ENCODE measurements at places on chromosomes 11 and 22. TPM values are rescaled to one million over a fixed set of nuclear protein-coding genes. Genes with fewer than 3 reads are reported as not detected.

BTG4 gene
- total RNA-seq = not detected

DKK3 gene
- total RNA-seq = 67.3 TPM

LRRC32 gene
- total RNA-seq = 0.46 TPM

SMCO4 gene
- 76.2 TPM for total RNA-seq

APOBEC3G gene
- total RNA-seq = 14.7 TPM

PRODH gene
- 7.0 TPM for total RNA-seq

RAB36 gene
- total RNA-seq = 10.9 TPM

UPB1 gene
- total RNA-seq = not detected

TNNT3 gene
- total RNA-seq = not detected

CFAP300 gene
- total RNA-seq = 5.2 TPM

ARFIP2 gene
- total RNA-seq = 30.5 TPM

GRCh38 chr11:67345920-67346819, 7.2 kb downstream of the POLD4 start:
- peak; percentile 81 for DNase-seq

DNA sequence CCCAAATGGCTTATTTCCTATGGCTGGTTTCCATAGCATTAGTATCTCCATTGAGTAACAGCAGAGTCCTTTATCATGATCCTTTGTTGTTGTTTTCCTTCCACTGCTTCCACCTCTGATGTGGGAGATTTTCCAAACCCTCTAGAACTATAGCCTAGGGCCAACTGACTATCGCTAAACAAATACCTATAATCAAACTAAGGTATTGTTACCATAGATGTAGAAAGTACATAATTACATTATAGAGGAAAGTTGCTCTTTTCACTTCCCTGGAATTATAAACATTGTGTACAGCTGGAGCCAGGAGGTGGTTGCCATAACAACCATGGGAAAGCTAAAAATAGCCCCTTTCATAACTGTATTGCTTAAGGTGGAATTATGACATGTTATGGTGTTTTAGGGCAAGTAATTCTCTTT, 47.0 kb upstream of the ALKBH3 start:
- DNase-seq = no peak

GRCh38 chr11:81744336-81745116, 989.1 kb downstream of the FAM181B start:
- DNase-seq = no peak

DNA sequence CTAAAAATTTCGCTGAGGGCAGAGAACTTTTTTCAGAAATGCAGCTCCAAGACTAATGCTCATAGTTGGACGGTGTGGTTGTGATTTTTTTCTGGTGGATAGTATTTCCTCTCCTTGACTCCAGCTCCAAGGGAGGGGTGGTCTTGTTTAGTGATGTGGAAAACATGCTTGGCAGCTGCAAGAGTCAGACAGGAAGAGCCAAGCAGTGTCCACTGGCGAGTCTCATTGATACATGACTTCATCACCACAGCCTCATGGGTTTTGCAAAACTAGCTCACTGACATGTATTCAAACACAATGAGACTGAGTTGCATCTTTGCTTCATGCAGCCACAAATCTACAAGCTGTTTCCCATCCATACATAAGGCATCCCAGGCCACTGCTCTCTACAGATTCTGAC, 7.3 kb upstream of the KCNJ1 start:
- no peak for DNase-seq

GRCh38 chr22:42834177-42834949, 22.7 kb downstream of the ARFGAP3 start:
- DNase-seq = no peak

- no peak for DNase-seq
Observed at GRCh38 chr22:27857443-27857842, 55.9 kb upstream of the MN1 start.

GRCh38 chr11:109522116-109522755, 100.2 kb downstream of the C11orf87 start:
- no peak for DNase-seq

GRCh38 chr11:116707161-116707629, 65.6 kb downstream of the BUD13 start:
- no peak for DNase-seq

GRCh38 chr22:27919942-27920755, 1.1 kb upstream of the PITPNB start:
- peak; percentile 66 for DNase-seq

GRCh38 chr22:21754523-21754922, 18.9 kb upstream of the YPEL1 start:
- DNase-seq = no peak

GRCh38 chr11:47328449-47329390, 23.8 kb downstream of the MYBPC3 start:
- no peak for DNase-seq

DNA sequence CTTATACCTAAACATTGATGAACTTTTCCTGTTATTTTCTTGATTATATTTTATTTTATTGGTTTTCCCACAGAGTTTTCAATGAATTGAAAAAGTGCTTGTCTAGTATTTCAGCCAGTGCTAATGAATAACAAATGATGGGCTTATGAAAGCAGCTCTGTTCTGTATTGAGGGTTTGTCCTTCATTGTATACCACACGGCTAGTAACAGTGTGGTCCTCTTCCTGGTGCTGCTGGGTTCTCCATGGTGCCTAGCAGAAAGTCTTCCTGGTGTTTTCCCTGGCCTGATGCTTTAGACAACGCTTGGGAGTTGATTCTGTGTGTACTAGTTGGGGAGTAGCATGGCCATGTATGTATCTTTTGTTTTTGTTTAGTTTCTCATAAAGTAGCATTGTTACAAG, 89.1 kb downstream of the MTMR3 start:
- no peak for DNase-seq

- no peak for DNase-seq
Observed at GRCh38 chr11:19753451-19754106, 40.9 kb downstream of the NAV2 start.

DNA sequence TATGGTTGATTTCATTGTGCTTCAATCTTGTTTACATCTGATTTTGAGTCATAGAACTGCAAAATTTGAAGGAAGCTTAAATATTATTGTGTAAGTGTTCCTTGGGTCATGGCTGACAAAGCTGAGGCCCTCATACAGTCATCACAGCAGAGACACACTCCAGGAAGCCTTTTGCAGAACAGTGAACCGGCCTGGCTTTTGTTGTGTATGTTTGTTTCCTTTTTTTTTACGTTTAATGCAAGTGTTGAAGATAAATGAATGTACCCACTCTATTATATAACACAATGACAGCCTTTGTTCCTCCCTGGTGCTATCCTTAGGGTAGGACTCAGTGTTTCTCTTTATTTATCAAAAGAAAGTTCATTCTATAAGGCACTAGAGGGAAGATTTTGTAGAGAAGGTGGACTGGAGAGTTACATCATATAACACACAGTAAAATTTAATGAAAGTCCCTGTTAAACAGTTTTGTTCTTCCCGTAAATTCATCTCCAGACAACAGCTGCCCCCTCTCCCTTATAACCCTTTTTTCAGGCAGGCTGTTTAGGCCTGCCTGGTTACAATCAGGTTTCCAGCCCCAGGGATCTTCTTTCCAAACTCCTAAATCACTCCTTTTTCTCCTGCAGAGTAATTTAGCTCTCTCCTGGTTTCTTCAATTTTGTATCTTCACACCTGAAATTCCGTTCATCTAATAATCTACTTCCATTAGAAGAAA, 34.3 kb upstream of the CSTF3 start:
- no peak for DNase-seq

DNA sequence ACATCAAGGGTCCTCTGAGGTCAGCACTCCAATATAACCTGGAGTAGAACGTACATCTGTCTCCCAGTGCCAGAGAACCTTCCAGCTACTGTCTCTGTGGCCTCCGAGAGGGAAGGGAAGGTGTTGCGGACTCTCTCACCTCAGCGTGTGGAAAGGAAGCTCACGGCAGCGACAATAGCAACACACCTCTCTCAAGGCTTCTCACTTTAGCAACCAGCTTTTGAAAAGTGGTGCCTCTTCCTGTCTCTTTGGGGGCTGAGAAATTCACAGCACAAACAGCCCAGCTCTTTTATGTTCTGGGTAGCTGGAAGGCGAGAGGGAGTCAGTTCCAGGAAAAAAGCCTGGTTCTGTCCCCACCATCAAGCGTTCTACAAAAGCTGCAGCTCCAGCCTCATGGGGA, 156.9 kb upstream of the TBCEL start:
- DNase-seq = no peak

- peak; percentile 83 for DNase-seq
Observed at GRCh38 chr11:130448416-130449309, at the start of gene ADAMTS15. ADAMTS15 (plus strand) TSS chr11:130448645; CDS start chr11:130448974, 329 bp downstream.

DNA sequence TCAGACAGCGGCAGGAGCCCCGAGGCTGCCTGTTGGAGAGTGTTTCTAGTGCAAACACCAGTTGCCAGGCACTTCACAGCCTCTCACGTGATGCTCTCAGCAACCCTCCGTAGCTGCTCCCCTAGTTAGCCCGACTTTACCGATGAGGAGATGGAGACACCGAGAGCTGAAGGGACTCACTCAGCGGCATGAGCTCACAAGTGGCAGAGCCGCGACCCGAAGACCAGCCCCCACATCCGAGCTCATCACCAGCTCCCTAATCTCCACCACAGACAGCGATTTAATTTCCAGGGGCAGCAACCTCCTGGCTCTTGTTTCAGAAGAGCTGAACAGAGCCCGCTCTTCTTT, 28.7 kb upstream of the RTL6 start:
- DNase-seq = no peak

GRCh38 chr11:124738713-124739478, 846 bp upstream of the NRGN start:
- DNase-seq = no peak

DNA sequence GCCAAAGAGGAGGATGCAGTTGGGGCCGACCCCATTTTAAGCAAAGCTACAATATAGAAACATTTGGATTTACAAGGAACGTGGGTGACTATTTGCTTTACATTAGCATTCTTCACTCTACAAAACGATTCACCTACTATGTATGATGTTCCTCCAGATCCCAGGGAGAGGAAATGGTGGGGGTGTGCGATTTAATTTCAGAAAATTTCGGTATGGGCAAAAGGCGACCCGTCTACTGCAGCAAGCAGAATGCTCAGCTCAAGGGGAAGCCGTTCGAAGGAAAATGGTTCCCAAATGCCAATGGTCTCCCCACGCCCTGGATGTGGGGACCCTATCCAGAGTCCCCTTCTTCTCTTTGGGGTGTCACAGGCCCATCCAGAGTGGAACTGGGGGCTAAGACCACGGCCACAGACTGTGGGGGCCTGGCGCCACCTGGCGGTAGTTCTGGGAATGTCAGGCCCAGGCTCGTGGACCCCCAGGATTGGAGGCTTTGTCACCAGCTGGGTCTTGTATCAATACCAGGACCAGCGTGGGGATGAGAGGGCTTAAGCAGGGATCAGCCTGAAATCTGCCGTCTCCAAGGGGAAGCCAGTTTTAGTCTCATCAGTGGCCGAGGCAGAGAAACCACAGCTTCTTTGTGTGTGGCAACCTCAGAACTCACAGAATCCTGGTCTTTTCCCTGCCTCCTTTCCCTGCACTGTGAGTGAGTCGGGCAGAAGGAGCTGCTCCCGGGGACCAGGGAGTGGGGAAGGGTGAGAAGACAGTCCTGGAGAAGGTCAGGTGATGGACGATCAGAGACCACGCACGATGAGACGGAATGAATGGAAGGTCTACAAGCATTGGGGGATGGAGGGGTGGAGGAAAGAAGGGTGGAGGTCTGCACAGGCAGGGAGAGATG, 8.4 kb downstream of the LRRC10B start:
- DNase-seq = peak; percentile 12

DNA sequence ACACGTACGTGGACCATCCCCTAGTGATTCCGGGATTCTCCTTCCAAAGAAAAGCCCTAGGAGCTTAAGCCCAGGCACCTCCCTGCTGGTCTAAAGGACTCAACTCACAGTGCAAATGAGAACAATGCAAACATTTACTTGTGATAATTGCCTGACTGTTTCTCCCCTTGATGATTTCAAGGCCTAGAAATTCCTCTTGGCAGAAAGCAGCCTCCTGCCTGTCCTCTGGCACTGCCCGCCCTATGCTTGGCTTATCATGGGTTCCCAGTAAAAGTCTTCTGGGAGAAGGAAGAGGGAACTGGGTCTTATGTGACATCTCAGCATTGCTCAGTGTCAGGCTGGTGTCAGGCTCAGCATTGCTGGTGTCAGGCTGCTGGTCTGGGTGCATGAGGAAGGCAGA, 351.8 kb downstream of the SHANK2 start:
- DNase-seq = no peak

DNA sequence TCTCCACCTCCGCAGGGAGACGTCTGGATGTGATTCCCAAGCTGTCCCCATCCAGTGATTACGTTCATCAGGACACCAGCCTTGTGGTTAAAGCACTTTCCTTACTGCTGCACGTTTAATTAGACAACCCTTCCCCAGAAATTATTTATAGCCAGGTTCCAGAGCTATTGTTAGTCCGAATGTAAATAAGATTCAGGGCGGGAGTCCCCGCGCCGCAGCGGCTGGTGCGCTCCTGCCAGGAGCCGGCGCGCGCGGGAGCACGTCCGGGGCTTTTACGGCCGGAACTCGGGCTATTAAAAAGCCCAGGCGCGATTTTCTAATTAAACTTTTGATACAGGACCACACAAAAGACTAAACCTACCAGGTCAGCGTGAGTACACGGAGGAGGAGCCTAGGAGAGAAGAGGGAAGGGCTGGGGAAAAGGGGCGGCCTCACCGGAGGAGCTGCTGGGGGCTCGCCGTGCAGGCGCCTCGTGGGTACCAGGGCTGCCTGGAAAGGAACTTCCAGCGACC, 538.3 kb downstream of the OPCML start:
- DNase-seq = no peak

- no peak for DNase-seq
Observed at GRCh38 chr22:26570115-26570514, 19.8 kb downstream of the TPST2 start.

Measured in Caki2 (cell line).